ENCODE measurements at places on chromosomes 1 and 21.
A peak's percentile ranks its signal among the peaks of the same experiment; 100 is the strongest.

- DNase-seq = no peak
These were observed 675.7 kb upstream of the CHRM3 start for GRCh38 chr1:238710697-238711096.

GRCh38 chr1:226406401-226406881 is 1.5 kb downstream of the PARP1 start:
- DNase-seq = no peak

GRCh38 chr1:14552246-14552965 is 46.1 kb upstream of the KAZN start:
- no peak for DNase-seq

GRCh38 chr1:157540852-157541251 is 11.5 kb downstream of the FCRL5 start:
- no peak for DNase-seq

GRCh38 chr1:22188436-22188835 is 45.5 kb upstream of the WNT4 start:
- no peak for DNase-seq

DNA sequence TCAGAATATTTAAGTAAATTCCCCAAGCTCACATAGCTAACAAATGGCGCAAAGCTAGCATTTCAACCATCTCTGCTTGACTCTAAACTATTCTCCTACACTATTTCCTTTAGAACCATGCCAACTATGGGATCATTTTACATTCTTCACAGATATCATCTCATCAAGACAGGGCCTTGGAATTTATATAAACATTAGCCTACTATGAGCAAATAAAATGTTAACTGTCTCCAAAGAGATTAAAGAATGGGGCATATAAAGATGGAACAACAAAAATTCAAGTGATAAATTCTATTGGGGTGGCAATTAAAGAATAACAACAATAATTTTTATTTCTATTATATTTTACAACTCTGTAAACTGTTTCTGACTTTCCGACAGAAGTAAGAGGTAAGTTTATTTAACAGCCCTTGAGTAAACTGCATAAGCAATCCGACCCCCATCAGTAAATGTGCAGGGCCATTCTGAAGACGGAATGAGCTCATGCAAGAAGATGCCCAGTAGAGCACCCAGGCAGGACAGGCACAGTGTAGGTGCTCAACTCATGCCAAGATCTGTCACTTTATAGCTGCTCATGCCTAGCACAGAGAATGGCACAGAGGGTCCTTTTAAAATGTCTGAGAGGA is 261.9 kb downstream of the VAV3 start:
- DNase-seq = no peak

DNA sequence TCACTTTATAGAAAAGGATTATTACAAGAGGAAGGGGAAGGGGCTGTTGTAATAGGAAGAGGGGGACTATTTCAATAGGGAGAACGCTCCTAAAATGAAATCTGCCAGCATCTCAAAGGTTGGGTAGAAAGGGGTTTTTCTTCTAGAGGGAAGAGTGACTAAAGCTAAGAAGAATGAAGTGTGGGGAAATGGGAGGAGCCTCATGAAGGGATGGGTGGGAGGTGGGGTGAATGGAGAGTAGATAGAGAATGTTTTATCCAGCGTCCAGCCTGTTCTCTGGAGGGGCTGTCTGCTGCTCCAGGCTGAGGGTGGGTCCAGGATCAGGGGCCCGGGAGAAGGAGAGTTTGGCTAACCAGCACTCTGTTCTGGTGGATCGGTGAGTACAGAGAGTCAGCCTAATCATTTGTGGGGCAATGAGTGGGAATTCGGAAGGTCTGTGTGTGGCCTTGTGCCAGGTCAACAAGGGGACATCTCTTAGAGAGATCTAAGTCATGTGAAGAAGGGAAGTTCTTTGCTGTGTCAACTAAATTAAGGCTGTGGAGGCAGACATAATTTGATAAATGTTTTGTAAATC is 25.2 kb downstream of the VN1R5 start:
- no peak for DNase-seq

DNA sequence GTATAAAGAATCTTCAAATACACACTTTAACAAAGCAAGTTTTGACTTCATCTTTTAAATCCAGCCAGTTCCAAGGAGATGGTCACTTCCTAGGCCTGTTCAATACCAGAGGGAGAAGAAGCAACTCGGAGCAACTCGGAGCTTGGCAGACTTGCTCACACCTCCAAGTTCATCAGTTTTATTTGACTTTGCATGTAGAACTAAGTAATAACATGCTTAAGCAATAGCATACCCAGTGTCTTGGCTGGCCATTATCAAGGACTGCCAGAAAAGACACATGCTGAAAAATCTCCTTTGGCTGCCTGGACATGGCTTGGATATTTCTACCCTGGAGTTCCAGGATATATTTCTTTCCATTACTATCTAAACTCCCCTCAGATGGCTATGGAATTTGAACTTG is 52.6 kb downstream of the GNG12 start:
- DNase-seq = no peak

DNA sequence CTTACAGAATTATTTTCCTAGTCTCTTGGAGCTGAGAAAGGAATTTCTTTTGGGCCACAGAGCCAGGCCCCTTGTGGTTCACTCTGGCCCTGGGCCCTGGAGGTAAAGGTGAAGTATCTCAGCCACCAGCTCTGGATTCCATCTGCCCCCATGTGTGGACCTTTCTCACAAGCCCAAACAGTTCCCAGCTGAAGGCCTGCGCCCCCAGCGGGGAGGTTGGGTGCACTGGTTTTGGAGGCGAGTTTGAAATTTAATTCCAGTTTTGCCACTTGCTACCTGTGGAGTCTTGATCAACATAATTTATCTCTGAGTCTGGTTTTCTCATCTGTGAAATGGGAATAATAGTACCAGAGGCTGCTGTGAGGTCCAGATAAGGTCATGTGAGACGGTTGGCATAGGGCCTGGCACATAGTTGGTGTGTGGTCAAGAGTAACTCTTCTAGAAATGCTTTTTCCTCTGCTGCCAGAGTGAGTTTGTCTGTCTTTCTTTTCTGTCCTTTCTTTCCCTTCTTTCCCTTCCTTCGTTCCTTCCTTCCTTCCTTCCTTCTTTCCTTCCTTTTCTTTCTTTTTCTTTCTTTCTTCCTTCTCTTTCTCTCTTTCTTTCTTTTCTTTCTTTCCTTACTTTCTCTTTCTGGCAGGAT is 6.1 kb downstream of the AGTRAP start:
- no peak for DNase-seq

- no peak for DNase-seq
These were observed 209.9 kb upstream of the DEPDC1 start for GRCh38 chr1:68706639-68707317.

DNA sequence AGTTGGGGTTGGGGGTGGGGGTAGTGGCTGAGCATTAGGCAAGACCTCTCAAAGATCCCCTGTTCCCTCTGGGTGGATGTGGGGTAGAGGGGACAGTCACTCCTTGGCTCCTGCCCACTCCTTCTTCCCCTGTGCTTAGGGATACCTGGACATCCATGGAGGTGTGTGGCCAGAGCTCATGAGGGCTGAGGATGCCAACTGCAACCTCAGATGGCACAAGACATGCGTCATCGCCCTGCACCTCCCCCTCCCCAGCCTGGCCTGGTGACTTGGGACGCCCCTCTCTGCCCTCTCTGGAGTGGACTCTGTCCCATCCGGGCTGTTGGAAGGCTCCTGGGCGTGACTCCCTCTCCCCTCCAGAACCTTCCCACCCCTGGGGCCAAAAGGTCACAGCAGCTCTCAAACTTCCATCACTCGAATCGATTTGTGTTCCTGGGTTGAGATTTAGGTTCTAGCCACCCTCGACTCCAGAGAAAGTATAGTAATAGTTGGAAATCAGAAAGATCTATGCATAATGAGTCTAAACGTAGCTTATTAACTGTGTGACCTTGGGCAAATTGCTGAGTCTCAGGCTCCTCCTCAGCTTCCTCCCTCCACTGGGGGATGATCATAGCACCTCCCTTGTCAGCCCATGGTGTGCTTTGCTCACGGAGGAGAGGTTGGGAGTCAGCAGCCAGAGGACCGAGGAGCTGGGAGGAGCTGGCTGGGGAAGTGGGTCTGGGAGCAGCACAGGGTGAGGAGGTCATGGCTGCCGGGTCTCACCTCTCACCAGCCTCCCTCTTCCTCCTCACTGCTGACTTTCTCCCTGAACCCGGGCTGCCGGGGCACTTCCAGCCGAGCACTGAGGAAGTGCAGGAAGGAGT is 2.2 kb upstream of the PTPN7 start:
- no peak for DNase-seq

- DNase-seq = no peak
These were observed 15.1 kb upstream of the ADORA1 start for GRCh38 chr1:203112475-203112874.

GRCh38 chr1:30707412-30708360 is 15.7 kb downstream of the MATN1 start:
- DNase-seq = peak; percentile 63

GRCh38 chr1:246800756-246801155 is 76.5 kb downstream of the SCCPDH start:
- DNase-seq = no peak

DNA sequence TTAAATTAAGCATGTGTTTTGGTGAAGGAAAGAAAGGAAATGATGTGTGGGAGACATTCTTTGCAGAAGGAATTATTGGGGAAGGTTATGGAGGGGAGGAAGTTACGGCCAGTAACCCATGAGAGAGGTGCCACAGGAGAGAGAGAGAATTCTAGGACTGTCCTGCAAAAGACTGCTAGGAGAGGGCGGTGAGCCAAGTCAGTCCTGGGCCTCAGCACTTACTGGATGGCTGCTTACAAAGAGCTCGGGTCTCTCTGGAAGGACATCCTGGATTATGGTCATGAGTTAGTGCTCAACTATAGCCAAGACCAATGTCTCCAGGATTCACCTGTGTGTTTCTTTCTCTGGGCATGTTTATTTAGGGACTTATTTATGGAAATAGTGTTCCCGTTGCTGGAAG is 74.4 kb upstream of the HSD17B7 start:
- DNase-seq = no peak

GRCh38 chr21:45379901-45380330 is 25.0 kb upstream of the COL18A1 start:
- DNase-seq = no peak

DNA sequence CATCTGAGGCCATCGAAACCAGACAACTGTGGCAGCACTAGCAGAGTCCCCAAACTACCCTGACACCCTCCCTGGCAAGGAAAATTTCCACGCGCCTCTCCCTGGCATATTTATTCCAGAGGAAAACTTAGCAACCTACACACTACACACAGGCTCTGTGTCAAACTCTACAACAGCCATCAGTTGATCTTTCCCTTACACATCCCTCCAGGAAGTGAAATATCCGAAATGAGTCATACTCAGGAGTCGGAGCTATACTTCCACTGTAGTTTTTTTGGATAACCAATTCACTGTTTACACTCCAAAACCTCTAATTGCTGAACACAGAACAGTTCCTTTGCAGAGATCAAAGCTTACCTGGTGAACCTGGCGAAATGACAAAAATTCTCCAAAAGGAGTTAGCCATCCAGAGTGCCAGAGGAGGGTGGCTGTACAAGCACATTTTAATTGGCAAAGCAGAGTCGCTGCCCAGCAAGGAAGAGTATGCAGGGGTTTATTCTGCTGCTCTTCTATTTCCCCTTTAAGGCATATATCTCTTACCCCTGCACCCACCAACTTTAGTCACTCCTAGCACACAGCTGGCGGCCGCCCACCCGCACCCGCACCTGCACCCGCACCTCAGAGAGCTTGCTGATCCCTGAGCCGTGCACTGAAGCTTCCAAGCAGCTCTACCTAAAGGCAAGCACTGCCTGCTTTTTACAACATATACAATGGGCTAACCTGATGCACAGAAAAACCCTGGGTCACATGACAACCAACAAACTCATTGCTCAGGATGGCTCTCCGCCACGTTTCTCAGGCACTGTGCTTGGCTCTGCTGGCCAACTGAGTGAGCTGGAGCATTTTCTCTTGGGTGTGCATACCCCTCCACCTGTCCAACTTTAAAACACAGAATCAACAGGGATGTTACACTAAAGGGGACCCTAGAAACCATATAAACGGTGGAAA is 54.9 kb downstream of the CAPZB start:
- no peak for DNase-seq

- DNase-seq = no peak
These were observed 72.2 kb downstream of the TDRD5 start for GRCh38 chr1:179663810-179664209.

GRCh38 chr1:178634445-178634844 is 90.6 kb upstream of the RALGPS2 start:
- no peak for DNase-seq

GRCh38 chr1:53147174-53147573 is 4.7 kb upstream of the SLC1A7 start:
- no peak for DNase-seq

- no peak for DNase-seq
These were observed 19.6 kb upstream of the KCNQ4 start for GRCh38 chr1:40763742-40764532.

GRCh38 chr1:11286735-11287410 is 13.9 kb downstream of the UBIAD1 start:
- DNase-seq = no peak

DNA sequence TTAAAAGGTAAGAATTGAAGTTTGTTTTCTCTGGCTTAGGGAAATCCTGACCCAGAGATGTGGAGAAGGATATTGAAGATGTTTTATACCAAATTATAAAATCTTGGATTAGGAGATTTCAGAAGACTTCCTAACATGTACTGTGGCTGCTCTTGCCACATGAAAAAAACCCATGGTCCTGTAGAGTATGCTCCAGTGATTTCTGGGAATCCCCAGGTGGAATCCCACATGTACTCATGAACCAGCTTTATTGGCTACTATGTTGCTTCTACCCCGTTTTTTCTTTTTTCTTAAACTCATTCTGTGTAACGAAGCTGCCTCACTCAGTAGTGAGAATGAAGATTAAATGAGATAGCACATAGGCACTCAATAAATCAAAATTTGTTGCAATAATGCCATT is 132.7 kb upstream of the SGIP1 start:
- DNase-seq = no peak

GRCh38 chr1:92366040-92366395 is 67.2 kb downstream of the RPAP2 start:
- DNase-seq = no peak

- DNase-seq = no peak
These were observed 96.7 kb downstream of the GABPA start for GRCh38 chr21:25831300-25831960.

DNA sequence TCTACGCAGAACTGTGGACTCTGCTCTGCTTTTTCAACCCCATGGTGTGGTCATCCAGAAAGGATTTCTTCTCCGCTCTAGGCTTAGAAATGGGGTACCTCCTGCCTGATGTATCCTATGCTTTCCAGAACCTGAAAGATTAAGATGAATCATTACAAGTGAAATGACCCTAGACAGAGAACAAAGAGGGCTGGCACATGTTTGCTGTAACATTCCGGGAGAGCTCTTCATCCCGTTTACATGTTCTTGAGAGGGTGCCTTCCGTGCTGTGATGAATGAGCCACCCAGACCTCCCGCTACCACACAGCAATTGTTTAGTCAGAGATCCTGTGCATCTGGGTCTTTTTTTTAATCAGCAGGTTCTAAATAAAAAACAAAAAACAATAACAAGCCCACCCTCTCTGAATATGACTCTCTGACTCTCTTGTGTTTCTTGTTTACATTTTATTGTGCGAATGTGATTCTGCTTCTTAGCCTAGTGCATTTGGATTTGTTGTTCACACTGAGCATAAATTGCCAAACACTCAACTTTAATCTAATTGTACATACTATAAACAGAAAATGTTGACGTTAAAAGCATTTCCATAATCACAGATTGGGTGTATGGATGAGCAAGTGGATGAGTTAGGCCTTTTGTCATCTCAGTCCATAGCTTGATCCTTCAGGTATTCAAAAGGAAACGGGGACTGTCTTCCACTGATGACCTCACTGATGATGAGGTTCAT is 87.1 kb downstream of the GPR88 start:
- no peak for DNase-seq

- DNase-seq = no peak
These were observed 102.3 kb upstream of the WNT4 start for GRCh38 chr1:22245100-22245650.

Data from activated naive CD4-positive, alpha-beta T cell treated with anti-CD3 and anti-CD28 coated beads, Interleukin-2, amount 50 U/mL, for 16 hours (primary cell).